ENCODE measurements at places on chromosomes 3 and 15.

DNA sequence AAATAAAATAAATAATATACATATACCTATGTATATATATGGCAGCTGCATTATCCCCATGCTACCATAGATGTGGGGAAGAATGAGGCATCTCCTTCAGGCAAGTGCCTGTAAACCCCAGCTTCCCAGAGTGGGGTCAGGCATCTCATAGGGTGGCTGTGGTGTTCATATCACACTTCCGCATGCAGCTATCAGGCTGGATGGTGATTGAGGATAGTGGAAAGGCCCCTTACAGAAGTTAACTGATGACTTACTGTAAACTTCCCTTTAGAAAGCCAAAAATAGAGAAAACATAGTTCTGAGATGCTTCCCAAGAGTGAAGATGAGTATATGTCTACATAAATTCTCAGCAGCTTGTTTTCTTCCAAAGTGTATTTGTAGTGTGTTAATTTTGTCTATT is 3.5 kb upstream of the PP2D1 start:
- DNase-seq, result no peak

DNA sequence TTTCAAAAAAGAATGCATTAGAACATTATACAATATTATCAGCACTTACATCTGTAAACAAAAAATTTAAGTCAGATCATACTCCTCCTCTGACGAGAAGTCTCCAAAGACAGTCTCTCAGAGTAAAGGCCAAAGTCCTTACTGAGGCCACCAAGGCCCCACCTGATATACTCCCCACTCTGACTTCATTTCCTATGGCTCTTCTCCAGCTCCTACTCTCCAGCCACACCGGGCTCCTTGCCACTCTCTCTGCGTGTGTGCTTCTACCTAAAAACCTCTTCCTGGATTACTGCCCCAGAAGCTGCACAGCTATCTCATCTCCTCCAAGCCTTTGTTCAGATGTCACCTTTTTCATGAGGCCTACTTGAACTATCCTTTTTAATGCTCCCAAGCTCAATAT is 5.0 kb downstream of the DCP1A start:
- no peak for DNase-seq

DNA sequence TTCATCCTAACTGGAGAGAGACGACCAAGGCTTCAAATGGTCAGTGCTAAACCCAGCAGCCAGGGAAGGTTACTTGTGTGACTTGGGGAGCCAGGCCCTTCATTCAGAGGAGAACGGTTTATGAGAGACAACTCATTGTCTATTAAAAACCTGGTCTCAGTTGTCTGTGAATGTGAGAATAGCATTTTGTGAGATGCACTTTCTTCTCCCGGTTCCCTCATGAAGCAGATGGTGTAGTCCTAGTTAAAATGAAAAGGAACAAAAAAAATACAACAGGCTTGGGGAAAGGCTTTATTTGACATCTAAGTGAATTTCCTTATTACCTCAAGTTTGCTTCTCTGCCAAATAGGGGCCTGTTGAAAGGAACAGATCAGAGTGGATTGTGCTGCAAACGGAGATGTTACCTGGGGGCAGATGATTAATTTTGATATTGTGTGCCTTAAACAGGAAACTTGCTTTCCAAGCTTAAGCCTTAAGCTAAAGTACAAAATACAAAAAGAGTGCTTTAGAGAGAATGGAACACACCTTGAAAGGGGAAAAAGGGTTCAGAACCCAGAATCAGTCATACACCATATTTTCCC is 202.7 kb upstream of the BHLHE40 start:
- DNase-seq, result no peak

DNA sequence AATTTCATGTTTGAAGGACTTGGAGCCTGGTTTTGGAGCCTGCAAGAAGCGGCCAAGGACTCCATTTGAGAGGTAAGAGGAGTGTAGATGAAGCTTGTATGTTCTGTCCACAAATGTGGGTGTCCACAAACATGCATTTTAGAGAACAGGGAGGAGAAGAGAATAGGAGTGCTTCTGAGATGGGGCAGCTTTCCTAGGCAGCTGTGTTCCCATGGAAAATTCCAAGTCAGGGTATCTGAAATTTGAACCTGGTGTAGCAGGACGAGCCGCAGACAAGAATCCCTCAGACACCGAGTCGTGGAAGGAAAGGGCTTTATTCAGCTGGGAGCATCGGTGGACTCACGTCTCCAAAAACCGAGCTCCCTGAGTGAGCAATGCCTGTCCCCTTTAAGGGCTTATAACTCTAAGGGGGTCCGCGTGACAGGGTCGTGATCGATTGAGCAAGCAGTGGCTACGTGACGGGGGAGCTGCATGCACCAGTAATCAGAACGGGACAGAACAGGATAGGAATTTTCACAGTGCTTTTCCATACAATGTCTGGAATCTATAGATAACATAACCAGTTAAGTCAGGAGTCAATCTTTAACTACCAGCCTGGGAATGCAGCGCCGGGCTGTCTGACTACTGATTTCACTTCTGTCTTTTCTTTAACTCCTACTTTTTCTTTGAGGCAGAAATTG is 71.4 kb upstream of the WDR72 start:
- no peak for DNase-seq

GRCh38 chr3:37053337-37053736 is 60.0 kb downstream of the MLH1 start:
- DNase-seq, result no peak

DNA sequence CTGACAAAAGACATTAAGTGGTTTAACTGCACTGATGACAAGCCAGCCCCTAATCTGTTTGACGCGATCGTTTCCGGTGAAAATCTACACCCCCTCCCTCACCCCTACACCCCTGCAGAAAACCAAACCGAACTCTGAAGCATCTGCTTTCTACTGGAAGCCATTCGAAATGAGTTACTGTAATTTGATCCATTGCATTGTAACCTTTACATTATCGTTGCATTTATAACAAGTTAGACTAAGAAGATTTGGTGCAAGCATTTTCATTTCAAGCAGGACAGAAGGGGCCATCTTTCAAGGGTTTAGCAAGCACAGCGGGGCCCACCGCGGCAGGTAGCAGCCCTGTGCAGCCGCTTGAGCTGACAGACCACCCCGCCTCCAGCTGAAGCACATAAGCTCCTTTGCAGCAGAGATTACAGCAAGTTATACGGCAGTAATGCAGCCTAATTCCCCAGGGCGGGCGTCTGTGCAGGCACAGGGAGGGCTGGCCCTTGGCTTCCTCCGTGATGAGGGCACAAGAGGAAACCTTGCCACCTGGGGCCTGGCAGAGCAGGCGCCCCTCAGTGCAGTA is 79.3 kb downstream of the CHSY1 start:
- no peak for DNase-seq

GRCh38 chr15:99430881-99431401 is 134.8 kb upstream of the MEF2A start:
- no peak for DNase-seq
